ENCODE measurements at places on chromosomes 7 and 10. TPM values are rescaled to one million over a fixed set of nuclear protein-coding genes. Genes with fewer than 3 reads are reported as not detected.

- H3K36me3 ChIP-seq, result no peaks in the 10 kb centered on the region
- H3K4me1 ChIP-seq, result no peaks in the 10 kb centered on the region
Measured at GRCh38 chr7:157480371-157481050, 143.7 kb downstream of the DNAJB6 start.

- no peaks in the 10 kb centered on the region for H3K27me3 ChIP-seq
- H3K4me1 ChIP-seq, result peaks cover 3% of the 10 kb centered on the region
- no peak overlapping the region for H3K4me3 ChIP-seq
- no peaks in the 10 kb centered on the region for H3K36me3 ChIP-seq
- no peak overlapping the region for H3K27ac ChIP-seq
Measured at GRCh38 chr7:30201161-30201666, 66.4 kb downstream of the MTURN start.

DNA sequence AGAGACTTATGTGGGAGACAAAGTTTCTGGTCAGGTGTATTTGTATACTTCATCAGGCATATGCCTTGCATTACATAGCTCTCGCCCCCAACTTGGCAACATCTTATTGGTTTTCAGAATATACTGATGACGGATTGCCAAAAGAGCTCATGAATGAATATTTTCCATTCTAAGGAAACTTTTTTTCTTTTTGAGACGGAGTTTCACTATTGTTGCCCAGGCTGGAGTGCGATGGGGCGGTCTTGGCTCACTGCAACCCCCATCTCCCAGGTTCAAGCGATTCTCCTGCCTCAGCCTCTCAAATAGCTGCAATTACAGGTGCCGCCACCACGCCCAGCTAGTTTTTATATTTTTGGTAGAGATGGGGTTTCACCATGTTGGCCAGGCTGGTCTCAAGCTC lies 6.0 kb downstream of the CYCS start:
- no peak overlapping the region for H3K4me3 ChIP-seq
- H3K27me3 ChIP-seq, result no peaks in the 10 kb centered on the region
- H3K36me3 ChIP-seq, result peaks cover 52% of the 10 kb centered on the region

GRCh38 chr7:156167417-156167807 lies 355.1 kb upstream of the SHH start:
- H3K4me3 ChIP-seq, result no peak overlapping the region
- H3K27ac ChIP-seq, result no peak overlapping the region
- no peaks in the 10 kb centered on the region for H3K36me3 ChIP-seq
- no peaks in the 10 kb centered on the region for H3K4me1 ChIP-seq
- no peak for DNase-seq

GRCh38 chr7:126487728-126488442 lies 764.9 kb downstream of the GRM8 start:
- no peaks in the 10 kb centered on the region for H3K4me1 ChIP-seq
- no peak for DNase-seq
- no peak overlapping the region for H3K27ac ChIP-seq
- H3K4me3 ChIP-seq, result no peak overlapping the region

GRCh38 chr10:111933937-111934336 lies 249.6 kb downstream of the GPAM start:
- H3K4me1 ChIP-seq, result no peaks in the 10 kb centered on the region
- no peak overlapping the region for H3K4me3 ChIP-seq
- H3K27ac ChIP-seq, result no peak overlapping the region
- peaks cover 34% of the 10 kb centered on the region for H3K27me3 ChIP-seq
- H3K36me3 ChIP-seq, result no peaks in the 10 kb centered on the region
- DNase-seq, result no peak

GRCh38 chr10:110797416-110797815 lies 74.3 kb upstream of the PDCD4 start:
- no peak overlapping the region for H3K4me3 ChIP-seq
- peaks cover 2% of the 10 kb centered on the region for H3K4me1 ChIP-seq
- no peak for DNase-seq
- H3K36me3 ChIP-seq, result no peaks in the 10 kb centered on the region
- H3K27me3 ChIP-seq, result no peaks in the 10 kb centered on the region

DNA sequence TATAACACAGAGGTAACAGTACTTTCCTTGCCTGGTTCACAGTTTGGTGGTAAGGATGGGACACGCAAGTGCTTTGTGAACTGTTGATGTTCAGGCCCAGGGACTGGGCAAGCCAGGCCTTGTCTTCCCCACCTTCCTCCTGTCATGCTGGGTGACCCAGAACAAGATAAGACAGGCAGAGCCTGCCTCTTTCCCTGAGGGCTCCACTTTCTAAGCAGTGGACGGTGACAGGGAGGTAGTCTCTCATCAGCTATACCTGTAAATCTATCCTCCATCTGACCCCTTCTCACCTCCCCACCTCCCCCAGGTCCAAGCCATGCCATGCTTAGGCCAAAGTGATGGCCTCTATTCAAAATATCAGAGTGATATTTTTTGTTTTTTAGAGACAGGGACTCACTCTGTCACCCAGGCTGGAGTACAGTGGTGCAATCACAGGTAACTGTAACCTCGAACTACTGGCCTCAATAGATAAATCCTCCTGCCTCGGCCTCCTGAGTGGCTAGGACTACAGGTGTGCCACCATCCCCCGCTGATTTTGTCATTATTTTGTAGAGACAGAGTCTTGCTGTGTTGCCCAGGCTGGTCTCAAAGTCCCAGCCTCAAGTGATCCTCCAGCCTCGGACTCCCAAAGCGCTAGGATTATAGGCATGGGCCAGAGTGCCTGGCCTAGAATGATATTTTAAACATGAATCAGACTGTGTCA lies 42.8 kb downstream of the PDLIM1 start:
- no peak for DNase-seq
- H3K4me1 ChIP-seq, result no peaks in the 10 kb centered on the region

DNA sequence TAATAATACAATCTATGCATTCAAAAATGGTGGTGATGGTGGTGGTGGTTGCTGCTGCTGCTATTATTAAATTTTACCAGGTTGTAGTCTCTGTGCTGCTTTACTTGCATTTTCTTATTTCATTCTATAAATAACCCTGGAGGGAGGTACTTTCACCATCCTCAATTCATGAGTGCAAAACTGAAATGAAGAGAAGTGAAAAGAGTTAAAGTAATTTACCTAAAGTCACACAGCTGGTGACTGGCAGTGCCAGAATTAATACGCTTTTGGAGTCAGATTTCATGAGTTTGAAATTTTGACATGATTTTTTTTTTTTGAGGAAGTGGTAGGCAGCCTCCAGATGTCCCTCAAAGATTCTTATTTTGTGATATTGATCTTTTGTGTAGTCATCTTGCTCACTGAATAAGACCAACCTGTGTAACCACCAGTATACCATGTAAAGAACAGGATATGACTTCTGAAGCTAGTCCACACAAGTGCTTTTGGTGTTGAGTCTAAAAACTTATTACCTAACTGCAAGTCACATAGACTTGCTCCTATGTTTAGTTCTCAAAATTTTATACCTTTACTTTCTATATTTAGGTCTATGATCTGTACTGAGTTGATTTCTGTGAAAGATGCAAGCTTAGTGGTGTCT lies 218.8 kb downstream of the ZWINT start:
- H3K4me3 ChIP-seq, result no peak overlapping the region
- no peaks in the 10 kb centered on the region for H3K36me3 ChIP-seq
- no peak for DNase-seq
- no peaks in the 10 kb centered on the region for H3K27me3 ChIP-seq
- no peaks in the 10 kb centered on the region for H3K4me1 ChIP-seq
- no peak overlapping the region for H3K27ac ChIP-seq

DNA sequence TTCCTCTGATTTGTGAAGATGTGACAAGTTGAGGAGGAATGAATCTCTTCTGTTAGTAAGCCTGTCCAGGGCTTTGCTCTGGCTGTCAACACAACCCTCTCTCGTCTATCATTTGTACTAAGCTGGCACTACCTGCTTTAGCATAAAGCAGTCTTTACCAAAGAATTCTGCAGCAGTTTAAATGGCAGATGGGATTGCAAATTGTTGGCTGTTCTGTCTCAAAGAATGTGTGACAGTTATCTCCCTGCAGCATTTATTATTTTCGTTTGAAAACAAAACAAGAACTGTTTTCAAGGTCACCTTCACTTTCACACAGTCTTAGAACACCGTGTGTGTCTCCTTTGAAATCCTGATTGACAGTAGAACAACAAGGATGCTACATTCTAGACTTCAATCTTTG lies 4.8 kb upstream of the LAMB1 start:
- H3K4me3 ChIP-seq, result no peak overlapping the region
- H3K27me3 ChIP-seq, result no peaks in the 10 kb centered on the region
- DNase-seq, result no peak
- H3K4me1 ChIP-seq, result no peaks in the 10 kb centered on the region
- H3K27ac ChIP-seq, result no peak overlapping the region
- no peaks in the 10 kb centered on the region for H3K36me3 ChIP-seq

GRCh38 chr10:86651631-86652331 lies 2.6 kb upstream of the OPN4 start:
- H3K4me1 ChIP-seq, result peaks cover 22% of the 10 kb centered on the region
- H3K4me3 ChIP-seq, result no peak overlapping the region
- H3K27me3 ChIP-seq, result no peaks in the 10 kb centered on the region
- no peak overlapping the region for H3K27ac ChIP-seq
- DNase-seq, result no peak

GRCh38 chr10:111698711-111699110 lies 484.9 kb downstream of the GPAM start:
- H3K36me3 ChIP-seq, result no peaks in the 10 kb centered on the region
- no peak for DNase-seq
- H3K4me1 ChIP-seq, result no peaks in the 10 kb centered on the region
- H3K27me3 ChIP-seq, result peaks cover 15% of the 10 kb centered on the region

- H3K4me1 ChIP-seq, result peaks cover 8% of the 10 kb centered on the region
- no peak overlapping the region for H3K27ac ChIP-seq
- DNase-seq, result no peak
- no peak overlapping the region for H3K4me3 ChIP-seq
- H3K27me3 ChIP-seq, result no peaks in the 10 kb centered on the region
Measured at GRCh38 chr10:75390178-75390577, 11.4 kb downstream of the ZNF503 start.

- DNase-seq, result no peak
- peak overlapping the region; percentile 21 for H3K27ac ChIP-seq
- no peaks in the 10 kb centered on the region for H3K36me3 ChIP-seq
- H3K4me1 ChIP-seq, result peaks cover 41% of the 10 kb centered on the region
Measured at GRCh38 chr10:70926226-70927000, 38.0 kb upstream of the PCBD1 start.

- H3K27ac ChIP-seq, result no peak overlapping the region
- H3K4me3 ChIP-seq, result no peak overlapping the region
- peaks cover 3% of the 10 kb centered on the region for H3K4me1 ChIP-seq
Measured at GRCh38 chr10:103278537-103278823, 1.5 kb downstream of the INA start.

GRCh38 chr7:144969787-144970186 lies 133.9 kb upstream of the TPK1 start:
- DNase-seq, result no peak
- H3K27me3 ChIP-seq, result no peaks in the 10 kb centered on the region
- no peak overlapping the region for H3K4me3 ChIP-seq
- H3K36me3 ChIP-seq, result no peaks in the 10 kb centered on the region
- no peak overlapping the region for H3K27ac ChIP-seq

DNA sequence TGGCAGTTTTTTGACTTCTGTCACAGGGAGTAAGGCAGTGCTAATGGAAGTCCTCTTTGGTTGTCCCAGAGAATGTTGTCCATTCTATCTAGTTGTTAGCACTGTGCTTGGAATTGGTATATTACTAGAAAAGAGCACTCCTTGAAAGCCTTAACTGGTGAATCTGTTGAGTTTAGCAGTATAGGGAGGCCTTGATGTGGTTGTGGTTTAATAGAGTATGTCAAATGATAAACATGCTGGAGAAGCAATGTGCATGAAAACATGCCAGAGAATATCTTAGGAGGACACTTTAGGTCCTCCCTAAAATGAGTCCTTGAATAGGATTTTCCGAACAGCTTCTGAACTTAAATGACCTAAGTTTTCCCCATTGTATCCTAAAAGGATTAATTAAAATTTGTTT lies 98.6 kb downstream of the BTRC start:
- no peaks in the 10 kb centered on the region for H3K27me3 ChIP-seq
- DNase-seq, result no peak
- H3K36me3 ChIP-seq, result no peaks in the 10 kb centered on the region
- no peak overlapping the region for H3K27ac ChIP-seq

- H3K36me3 ChIP-seq, result peaks cover 16% of the 10 kb centered on the region
- no peaks in the 10 kb centered on the region for H3K27me3 ChIP-seq
- no peak for DNase-seq
- H3K27ac ChIP-seq, result no peak overlapping the region
Measured at GRCh38 chr10:70885931-70886903, 2.1 kb downstream of the PCBD1 start.

- no peak overlapping the region for H3K27ac ChIP-seq
- no peak for DNase-seq
- H3K36me3 ChIP-seq, result no peaks in the 10 kb centered on the region
Measured at GRCh38 chr10:78898341-78899097, 170.2 kb upstream of the ZMIZ1 start.

DNA sequence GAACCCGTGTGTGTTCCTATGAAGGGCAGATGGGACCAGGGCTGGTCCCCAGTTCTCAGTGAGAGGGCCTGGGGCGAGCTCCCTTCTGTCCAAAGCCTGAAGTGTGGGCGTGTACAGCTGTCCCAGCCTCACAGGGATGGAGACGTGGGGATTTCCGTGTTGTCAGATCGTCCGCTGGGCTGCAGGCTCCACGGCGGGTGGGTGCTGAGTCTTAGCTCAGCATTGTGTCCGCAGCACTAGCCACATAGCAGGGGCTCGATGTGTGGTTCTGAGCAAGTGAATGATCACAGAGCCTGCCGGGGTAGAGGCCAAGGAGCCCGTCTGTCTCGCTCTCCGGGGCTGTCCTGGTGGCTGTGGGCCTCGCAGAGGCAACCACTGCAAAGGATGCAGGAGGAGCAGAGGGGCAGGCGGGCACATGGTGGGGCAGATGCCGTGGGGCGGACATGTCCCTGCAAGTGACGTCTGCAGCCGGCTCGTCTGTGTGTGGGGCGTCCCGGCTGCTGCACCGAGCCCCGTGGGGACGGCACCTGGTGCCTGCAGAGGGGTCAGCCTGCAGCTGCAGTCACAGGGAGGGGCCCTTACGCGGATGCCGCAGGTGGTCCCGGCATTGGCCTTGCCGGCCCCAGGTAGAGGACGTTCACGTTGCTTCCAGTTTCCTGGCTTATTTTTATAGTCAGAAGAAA lies 30.9 kb downstream of the FAM20C start:
- H3K36me3 ChIP-seq, result no peaks in the 10 kb centered on the region
- no peaks in the 10 kb centered on the region for H3K4me1 ChIP-seq
- no peak overlapping the region for H3K4me3 ChIP-seq
- no peak for DNase-seq
- H3K27me3 ChIP-seq, result no peaks in the 10 kb centered on the region
- H3K27ac ChIP-seq, result no peak overlapping the region

CALCR gene
- total RNA-seq, result 0.10 TPM

SEC24C gene
- total RNA-seq, result 60.9 TPM

LEP gene
- total RNA-seq, result not detected

SPDYE16 gene
- not detected for total RNA-seq

TEX47 gene
- total RNA-seq, result not detected

ACTL6B gene
- total RNA-seq, result not detected

GBX1 gene
- 0.86 TPM for total RNA-seq

LIPJ gene
- not detected for total RNA-seq

SAMD9L gene
- total RNA-seq, result 0.15 TPM

ASB10 gene
- not detected for total RNA-seq

SLC13A1 gene
- not detected for total RNA-seq

SPDYE6 gene
- not detected for total RNA-seq

CLRN3 gene
- 0.39 TPM for total RNA-seq
